Tracheal epithelial cell (primary cell): ENCODE measurements at places on chromosomes 6 and 20. TPM values are rescaled to one million over a fixed set of nuclear protein-coding genes. Genes with fewer than 3 reads are reported as not detected.

TFAP2A gene
- total RNA-seq: 7.7 and 11.9 TPM in 2 replicates

WFDC5 gene
- total RNA-seq: 2.4 TPM in 1 of 2 replicates, not detected in the other

ULBP3 gene
- 4.0 and 18.3 TPM in 2 replicates for total RNA-seq

ALDH8A1 gene
- total RNA-seq: 0.21 and 0.24 TPM in 2 replicates

NKAPL gene
- total RNA-seq: 0.21 and 0.48 TPM in 2 replicates

ADNP gene
- total RNA-seq: 22.7 and 37.9 TPM in 2 replicates

RWDD1 gene
- total RNA-seq: 13.3 and 19.4 TPM in 2 replicates

TINAG gene
- 2.9 TPM in 1 of 2 replicates, not detected in the other for total RNA-seq

NMBR gene
- total RNA-seq: not detected in 2 replicates

C20orf144 gene
- 0.24 TPM in 1 of 2 replicates, not detected in the other for total RNA-seq

DZANK1 gene
- 0.72 and 1.3 TPM in 2 replicates for total RNA-seq

PERP gene
- 325 and 354 TPM in 2 replicates for total RNA-seq

FAM217A gene
- not detected in 2 replicates for total RNA-seq

SLC12A5 gene
- under 0.01 TPM in 1 of 2 replicates, not detected in the other for total RNA-seq

TMEM200A gene
- total RNA-seq: under 0.01 and 0.96 TPM in 2 replicates

HLA-DQB1 gene
- total RNA-seq: 7.7 TPM in 1 of 2 replicates, not detected in the other

TFAP2C gene
- total RNA-seq: 1.7 and 1.9 TPM in 2 replicates

CRISP3 gene
- not detected in 2 replicates for total RNA-seq

IL17A gene
- total RNA-seq: not detected in 2 replicates

C20orf202 gene
- not detected in 2 replicates for total RNA-seq
